ENCODE measurements at places on chromosomes 7 and 10.
A peak's percentile ranks its signal among the peaks of the same experiment; 100 is the strongest.

- no peak overlapping the region for H3K27ac ChIP-seq
- peaks cover 23% of the 10 kb centered on the region for H3K4me1 ChIP-seq
- DNase-seq, result peak; percentile 33
- H3K36me3 ChIP-seq, result no peaks in the 10 kb centered on the region
- no peak overlapping the region for H3K4me3 ChIP-seq
These were observed 69.5 kb upstream of the PODXL start for GRCh38 chr7:131625817-131626372.

DNA sequence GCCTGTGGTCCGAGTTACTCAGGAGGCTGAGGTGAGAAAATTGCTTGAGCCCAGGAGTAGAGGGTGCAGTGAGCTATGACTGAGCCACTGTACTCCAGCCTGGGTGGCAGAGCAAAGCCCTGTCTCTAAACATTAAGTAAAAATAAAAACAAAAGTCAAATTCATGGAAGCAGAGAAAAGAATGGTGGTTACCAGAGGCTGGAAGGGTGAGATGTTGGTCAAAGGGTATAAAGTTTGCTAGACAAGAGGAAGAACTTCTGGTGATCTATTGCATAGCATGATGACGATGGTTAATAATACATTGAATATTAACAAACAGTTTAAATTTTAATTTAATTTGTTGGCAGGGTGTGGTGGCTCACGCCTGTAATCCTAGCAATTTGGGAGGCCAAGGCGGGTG, 68.1 kb downstream of the CRPPA start:
- H3K4me1 ChIP-seq, result no peaks in the 10 kb centered on the region
- no peaks in the 10 kb centered on the region for H3K27me3 ChIP-seq
- no peak overlapping the region for H3K4me3 ChIP-seq
- no peaks in the 10 kb centered on the region for H3K36me3 ChIP-seq
- no peak for DNase-seq

GRCh38 chr10:100969187-100970075, at the start of gene SEMA4G:
SEMA4G (plus strand) TSS chr10:100969504; CDS start chr10:100972913, 3,409 bp downstream.
- no peaks in the 10 kb centered on the region for H3K36me3 ChIP-seq
- DNase-seq, result peak; percentile 69
- peaks cover 14% of the 10 kb centered on the region for H3K4me1 ChIP-seq
- peaks cover 14% of the 10 kb centered on the region for H3K27me3 ChIP-seq
- peak within 1 kb of the TSS; percentile 78 for H3K4me3 ChIP-seq
- H3K27ac ChIP-seq, result peak within 1 kb of the TSS; percentile 59

GRCh38 chr10:26044141-26044749, 110.2 kb downstream of the MYO3A start:
- no peak overlapping the region for H3K27ac ChIP-seq
- H3K4me3 ChIP-seq, result no peak overlapping the region
- no peak for DNase-seq
- no peaks in the 10 kb centered on the region for H3K36me3 ChIP-seq
- peaks cover 7% of the 10 kb centered on the region for H3K4me1 ChIP-seq
- H3K27me3 ChIP-seq, result peaks cover 1% of the 10 kb centered on the region

GRCh38 chr7:100538348-100538653, 702 bp upstream of the AGFG2 start:
- H3K4me1 ChIP-seq, result peaks cover 19% of the 10 kb centered on the region
- peak overlapping the region; percentile 94 for H3K4me3 ChIP-seq
- DNase-seq, result no peak
- peaks cover 5% of the 10 kb centered on the region for H3K36me3 ChIP-seq
- H3K27me3 ChIP-seq, result peaks cover 7% of the 10 kb centered on the region

DNA sequence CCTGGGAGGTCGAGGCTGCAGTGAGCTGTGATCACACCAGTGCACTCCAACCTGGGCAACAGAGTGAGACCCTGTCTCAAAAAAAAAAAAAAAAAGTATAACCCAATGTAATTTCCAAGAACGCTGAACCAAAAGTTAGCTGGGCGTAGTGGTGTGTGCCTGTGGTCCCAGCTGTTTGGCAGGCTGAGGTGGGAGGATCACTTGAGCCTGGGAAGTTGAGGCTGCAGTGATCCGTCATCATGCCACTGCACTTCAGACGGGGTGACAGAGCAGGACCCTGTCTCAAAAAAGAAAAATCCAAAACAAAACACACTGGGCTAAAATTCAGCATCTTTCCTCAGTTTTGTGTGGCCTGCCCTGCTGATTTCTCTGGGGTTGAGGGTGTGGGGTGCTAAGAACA, 21.1 kb downstream of the HNRNPA2B1 start:
- H3K27ac ChIP-seq, result no peak overlapping the region
- H3K4me1 ChIP-seq, result no peaks in the 10 kb centered on the region
- no peak for DNase-seq
- peaks cover 3% of the 10 kb centered on the region for H3K27me3 ChIP-seq

- H3K27ac ChIP-seq, result no peak overlapping the region
- peaks cover 51% of the 10 kb centered on the region for H3K4me1 ChIP-seq
- no peak for DNase-seq
- H3K27me3 ChIP-seq, result no peaks in the 10 kb centered on the region
- H3K4me3 ChIP-seq, result no peak overlapping the region
- peaks cover 5% of the 10 kb centered on the region for H3K36me3 ChIP-seq
These were observed 25.2 kb downstream of the RAPGEF5 start for GRCh38 chr7:22331704-22332103.

- no peak overlapping the region for H3K27ac ChIP-seq
- H3K27me3 ChIP-seq, result no peaks in the 10 kb centered on the region
- DNase-seq, result no peak
- peaks cover 5% of the 10 kb centered on the region for H3K36me3 ChIP-seq
- peaks cover 8% of the 10 kb centered on the region for H3K4me1 ChIP-seq
These were observed 20.4 kb upstream of the ST8SIA6 start for GRCh38 chr10:17474595-17475323.

GRCh38 chr10:48442809-48443177, 136.3 kb downstream of the MAPK8 start:
- no peak overlapping the region for H3K27ac ChIP-seq
- peaks cover 6% of the 10 kb centered on the region for H3K36me3 ChIP-seq
- H3K27me3 ChIP-seq, result peaks cover 2% of the 10 kb centered on the region
- DNase-seq, result no peak
- no peak overlapping the region for H3K4me3 ChIP-seq

- no peak overlapping the region for H3K27ac ChIP-seq
- no peak for DNase-seq
- H3K36me3 ChIP-seq, result no peaks in the 10 kb centered on the region
- no peaks in the 10 kb centered on the region for H3K27me3 ChIP-seq
- no peak overlapping the region for H3K4me3 ChIP-seq
These were observed 129.8 kb upstream of the FERD3L start for GRCh38 chr7:19275000-19275399.

- peaks cover 19% of the 10 kb centered on the region for H3K4me1 ChIP-seq
- peaks cover 20% of the 10 kb centered on the region for H3K36me3 ChIP-seq
- H3K27ac ChIP-seq, result no peak overlapping the region
- no peak overlapping the region for H3K4me3 ChIP-seq
- no peaks in the 10 kb centered on the region for H3K27me3 ChIP-seq
These were observed 5.8 kb downstream of the SVIL start for GRCh38 chr10:29628912-29629526.

DNA sequence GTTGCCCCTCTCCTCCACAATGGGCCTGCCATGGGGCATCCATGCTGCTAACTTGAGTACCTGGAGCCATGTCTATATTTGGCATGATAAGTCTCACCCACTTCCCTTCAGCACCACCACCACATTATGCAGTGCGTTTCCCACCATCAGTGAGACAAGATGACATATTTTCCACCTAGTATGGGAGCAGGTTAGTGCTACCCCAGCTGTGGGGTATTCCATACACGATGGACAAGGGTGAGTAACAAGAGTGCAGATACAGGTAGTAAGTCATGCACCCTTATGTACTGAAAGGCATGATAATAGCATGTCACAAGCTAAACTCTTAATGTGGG, 21.2 kb upstream of the OR2AE1 start:
- no peak for DNase-seq
- no peak overlapping the region for H3K4me3 ChIP-seq
- no peak overlapping the region for H3K27ac ChIP-seq
- H3K4me1 ChIP-seq, result no peaks in the 10 kb centered on the region

- H3K36me3 ChIP-seq, result peaks cover 5% of the 10 kb centered on the region
- H3K27me3 ChIP-seq, result no peaks in the 10 kb centered on the region
- no peak for DNase-seq
- no peak overlapping the region for H3K4me3 ChIP-seq
These were observed 57.0 kb downstream of the CALD1 start for GRCh38 chr7:134836447-134836846.

GRCh38 chr7:152602962-152603361, 73.0 kb downstream of the XRCC2 start:
- no peaks in the 10 kb centered on the region for H3K4me1 ChIP-seq
- H3K27me3 ChIP-seq, result no peaks in the 10 kb centered on the region
- no peak for DNase-seq
- no peak overlapping the region for H3K27ac ChIP-seq
- H3K36me3 ChIP-seq, result no peaks in the 10 kb centered on the region
- H3K4me3 ChIP-seq, result no peak overlapping the region

- H3K27ac ChIP-seq, result no peak overlapping the region
- H3K27me3 ChIP-seq, result no peaks in the 10 kb centered on the region
- no peaks in the 10 kb centered on the region for H3K4me1 ChIP-seq
- H3K36me3 ChIP-seq, result no peaks in the 10 kb centered on the region
These were observed 22.5 kb downstream of the SEMA3D start for GRCh38 chr7:85164376-85164775.

GRCh38 chr10:3491571-3491970, 293.4 kb downstream of the KLF6 start:
- no peaks in the 10 kb centered on the region for H3K4me1 ChIP-seq
- DNase-seq, result no peak
- peaks cover 4% of the 10 kb centered on the region for H3K27me3 ChIP-seq

- peaks cover 4% of the 10 kb centered on the region for H3K27me3 ChIP-seq
- no peaks in the 10 kb centered on the region for H3K36me3 ChIP-seq
- no peak for DNase-seq
- H3K4me1 ChIP-seq, result peaks cover 24% of the 10 kb centered on the region
- no peak overlapping the region for H3K4me3 ChIP-seq
These were observed 11.0 kb upstream of the RASSF4 start for GRCh38 chr10:44948642-44949041.

DNA sequence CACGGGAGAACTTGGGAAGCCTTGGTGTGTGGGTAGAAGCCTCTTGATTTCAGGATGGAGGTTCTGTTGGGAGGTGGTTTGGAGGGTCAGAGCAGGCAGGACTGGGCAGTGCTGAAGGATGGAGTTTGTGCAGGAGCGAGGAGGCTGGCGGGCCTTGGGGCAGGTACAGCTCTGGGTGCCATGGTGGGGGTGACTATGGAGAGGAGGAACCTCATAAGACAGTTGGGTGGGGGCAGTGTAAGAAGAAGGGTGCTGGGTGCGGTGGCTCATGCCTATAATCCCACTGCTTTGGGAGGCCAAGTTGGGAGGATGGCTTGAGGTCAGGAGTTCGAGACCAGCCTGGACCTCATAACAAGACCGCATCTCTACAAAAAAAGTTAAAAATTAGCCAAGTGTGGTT, 54.7 kb upstream of the GTF2IRD1 start:
- H3K27ac ChIP-seq, result peak overlapping the region; percentile 61
- peak overlapping the region; percentile 42 for H3K4me3 ChIP-seq
- no peak for DNase-seq
- peaks cover 6% of the 10 kb centered on the region for H3K27me3 ChIP-seq
- H3K36me3 ChIP-seq, result peaks cover 41% of the 10 kb centered on the region

DNA sequence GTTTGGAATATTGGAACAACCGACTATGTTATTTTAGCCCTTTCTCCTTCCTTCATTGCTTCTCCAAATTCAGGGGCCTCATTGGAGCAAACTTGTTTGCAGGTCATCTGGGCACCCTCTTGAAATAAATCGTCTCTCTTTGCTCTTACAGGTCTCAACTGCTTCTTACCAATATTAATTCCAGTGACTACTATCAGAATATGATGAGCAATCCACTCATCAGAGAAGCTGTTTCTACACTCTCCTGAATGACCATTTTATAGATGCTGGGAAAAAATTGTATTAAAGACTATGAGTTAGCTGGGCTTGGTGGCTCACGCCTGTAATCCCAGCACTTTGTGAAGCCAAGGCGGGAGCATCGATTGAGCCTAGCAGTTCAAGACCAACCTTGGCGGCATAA, 12.5 kb upstream of the HNRNPF start:
- H3K36me3 ChIP-seq, result peaks cover 4% of the 10 kb centered on the region
- no peak overlapping the region for H3K4me3 ChIP-seq
- H3K27ac ChIP-seq, result no peak overlapping the region
- DNase-seq, result no peak

- peaks cover 4% of the 10 kb centered on the region for H3K4me1 ChIP-seq
- no peak overlapping the region for H3K4me3 ChIP-seq
- no peak for DNase-seq
- peaks cover 18% of the 10 kb centered on the region for H3K36me3 ChIP-seq
These were observed 9.8 kb upstream of the FAS start for GRCh38 chr10:88980800-88981199.

DNA sequence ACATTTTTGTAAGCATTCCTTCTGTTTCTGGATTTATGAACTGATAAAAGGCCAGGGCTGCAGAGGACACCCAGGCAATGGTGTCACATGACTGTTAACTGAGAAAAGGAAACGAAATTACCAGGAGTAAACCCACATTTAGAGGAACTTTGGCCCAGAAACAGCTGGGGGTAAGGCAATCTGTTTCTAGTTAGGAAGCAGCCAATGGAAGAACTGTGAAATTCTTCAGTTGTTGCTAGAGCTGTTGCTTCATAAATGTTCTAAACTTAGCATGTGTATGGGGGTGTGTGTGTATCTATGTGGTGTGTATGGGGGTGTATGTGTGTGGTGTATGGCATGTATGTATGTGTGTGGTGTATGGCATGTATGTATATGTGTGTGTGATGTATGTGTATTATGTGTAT, 11.8 kb upstream of the PDCD4 start:
- peaks cover 1% of the 10 kb centered on the region for H3K27me3 ChIP-seq
- no peaks in the 10 kb centered on the region for H3K36me3 ChIP-seq
- no peak overlapping the region for H3K4me3 ChIP-seq
- peaks cover 11% of the 10 kb centered on the region for H3K4me1 ChIP-seq

- H3K4me3 ChIP-seq, result peak overlapping the region; percentile 45
- H3K27me3 ChIP-seq, result peaks cover 10% of the 10 kb centered on the region
- DNase-seq, result no peak
These were observed 14.3 kb downstream of the CALML3 start for GRCh38 chr10:5538892-5539651.

DNA sequence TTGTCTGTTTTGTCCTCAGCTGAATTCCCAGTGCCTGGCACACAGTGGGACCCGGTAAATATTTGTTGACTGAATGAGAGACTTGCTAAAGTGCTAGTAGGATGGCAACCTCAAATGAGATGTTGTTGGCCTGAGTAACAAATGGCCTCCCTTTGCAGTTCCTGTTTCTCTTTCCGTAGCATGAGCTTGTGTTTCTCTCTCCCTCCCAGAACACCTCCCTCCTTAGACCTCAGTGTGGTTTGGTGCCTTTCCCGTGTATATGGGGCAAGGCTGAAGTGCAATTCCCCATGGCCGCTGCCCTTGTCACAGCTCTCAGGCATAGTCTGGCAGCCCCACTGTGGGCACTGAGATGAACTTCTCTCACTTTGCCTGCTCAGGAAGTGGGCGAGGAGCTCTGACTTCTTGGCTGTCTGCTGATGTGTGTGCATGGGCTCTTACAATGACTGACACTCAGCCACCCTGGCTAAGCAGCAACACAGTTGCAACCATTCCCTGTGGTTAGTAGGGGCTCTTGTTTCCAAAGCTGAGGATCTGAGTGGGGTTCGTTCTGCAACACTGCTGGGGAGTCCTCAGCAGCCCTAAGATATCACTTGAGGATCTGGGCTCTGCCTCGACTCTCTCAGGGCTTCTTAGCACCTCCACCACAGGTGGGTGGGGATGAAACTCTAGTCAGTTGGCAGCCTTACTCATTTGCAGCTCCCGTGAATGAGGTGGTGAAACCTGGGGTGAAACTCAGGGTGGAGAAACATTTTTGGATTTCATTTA, 136.1 kb downstream of the ICA1 start:
- DNase-seq, result no peak
- peaks cover 2% of the 10 kb centered on the region for H3K27me3 ChIP-seq
- H3K36me3 ChIP-seq, result peaks cover 39% of the 10 kb centered on the region
- H3K4me1 ChIP-seq, result peaks cover 5% of the 10 kb centered on the region

Measured in endothelial cell (in vitro differentiated cells).